Activated CD8-positive, alpha-beta T cell treated with anti-CD3 and anti-CD28 coated beads for 36 hours (primary cell): ENCODE measurements at places on chromosomes 2 and 18.

DNA sequence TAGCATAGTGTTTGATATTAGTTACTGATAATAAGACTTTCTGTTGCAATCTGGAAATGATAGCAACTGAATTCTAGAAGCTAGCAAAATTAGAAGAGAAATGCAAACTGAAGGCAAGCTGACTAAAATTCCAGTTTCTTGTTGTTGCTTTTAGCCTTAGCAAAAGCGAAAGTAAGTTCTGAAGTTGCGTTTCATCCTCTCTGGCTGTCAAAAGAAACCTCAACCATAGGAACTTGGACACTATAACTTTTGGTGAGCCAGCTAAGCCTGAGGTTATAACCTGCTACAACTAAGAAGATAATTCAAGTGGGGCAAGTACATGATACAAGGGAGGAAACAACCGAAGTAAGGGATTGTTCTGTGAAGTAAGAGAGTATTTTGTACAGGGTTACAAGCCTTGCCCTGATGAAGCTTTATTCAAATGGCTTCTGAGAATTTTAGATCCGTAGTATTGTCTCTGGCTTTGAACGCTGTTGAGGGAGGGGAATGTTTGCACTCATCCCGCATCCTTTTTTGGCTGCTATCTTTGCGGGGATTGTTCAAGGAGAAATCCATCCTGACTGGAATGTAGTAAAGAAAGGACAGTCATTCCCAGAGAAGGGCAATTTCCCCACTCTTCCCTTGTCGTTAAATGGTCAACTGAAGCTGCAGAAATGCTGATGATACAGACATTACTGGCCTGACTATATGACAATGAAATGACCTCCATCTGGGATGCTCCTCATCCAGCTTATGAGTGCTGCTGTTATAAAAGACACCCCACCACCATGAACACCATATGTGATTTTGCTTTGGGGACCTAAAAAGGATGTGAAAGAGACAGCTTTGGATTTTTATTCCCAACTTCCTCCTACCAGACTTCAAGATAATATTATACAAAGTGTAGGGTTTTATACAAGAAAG lies 7.0 kb upstream of the TMX3 start:
- no peak for DNase-seq

GRCh38 chr18:27022477-27022876 lies 157.0 kb upstream of the AQP4 start:
- no peak for DNase-seq

DNA sequence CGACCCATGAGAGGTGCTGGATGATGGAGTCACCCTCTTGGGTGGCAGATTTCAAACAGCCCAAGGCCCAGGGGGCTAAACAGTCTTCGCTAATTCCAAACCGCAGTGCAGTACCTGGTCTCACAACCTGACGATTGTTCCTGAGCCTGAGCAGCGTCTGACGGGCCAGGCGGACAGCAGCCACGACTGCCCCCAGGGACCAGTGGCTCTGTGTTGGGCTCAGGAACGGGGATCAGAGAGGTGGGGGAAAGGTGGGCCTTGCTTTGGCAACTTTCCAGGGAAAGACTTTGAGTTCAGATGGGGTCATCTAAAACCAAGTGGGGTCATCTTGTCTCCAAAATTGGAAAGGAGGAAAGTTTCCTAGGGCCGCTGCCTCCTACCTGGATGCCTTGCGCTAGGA lies 492 bp downstream of the COLEC11 start:
- DNase-seq, result no peak

DNA sequence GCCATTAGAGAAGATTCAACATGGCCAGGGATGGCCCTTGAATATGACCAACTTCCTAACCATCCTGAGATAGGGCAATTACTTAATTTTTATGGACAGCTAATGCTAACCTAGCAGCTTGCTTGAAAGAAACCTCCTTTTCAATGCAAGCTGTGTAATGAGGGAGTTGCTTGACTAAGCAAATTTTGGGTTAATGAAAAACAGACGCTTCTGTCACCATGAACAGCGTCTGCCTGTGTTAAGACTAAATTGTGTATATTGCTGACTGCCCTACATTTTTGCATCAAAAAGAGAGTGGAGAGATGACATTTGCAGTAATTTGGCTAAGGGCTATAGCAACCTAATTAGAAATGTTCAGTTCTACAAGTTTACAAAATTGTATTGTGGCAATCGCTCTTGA lies 319.2 kb upstream of the LRATD1 start:
- DNase-seq, result no peak

DNA sequence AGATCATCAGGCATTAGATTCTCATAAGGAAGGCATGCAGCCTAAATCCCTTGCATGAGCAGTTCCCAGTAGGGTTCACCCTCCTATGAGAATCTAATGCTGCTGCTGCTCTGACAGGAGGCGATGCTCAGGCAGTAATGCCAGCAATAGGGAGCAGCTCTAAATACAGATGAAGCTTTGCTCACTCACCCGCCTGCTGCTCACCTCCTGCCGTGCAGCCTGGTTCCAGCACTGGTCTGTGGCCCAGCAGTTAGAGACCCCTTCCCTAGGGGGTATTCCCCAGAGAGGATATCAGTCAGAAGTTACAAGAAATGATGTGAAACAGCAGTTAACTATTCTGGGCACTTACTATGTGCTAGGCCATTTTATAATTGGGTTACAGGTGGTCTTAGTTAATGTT lies 226.0 kb downstream of the KCNJ3 start:
- DNase-seq, result no peak

DNA sequence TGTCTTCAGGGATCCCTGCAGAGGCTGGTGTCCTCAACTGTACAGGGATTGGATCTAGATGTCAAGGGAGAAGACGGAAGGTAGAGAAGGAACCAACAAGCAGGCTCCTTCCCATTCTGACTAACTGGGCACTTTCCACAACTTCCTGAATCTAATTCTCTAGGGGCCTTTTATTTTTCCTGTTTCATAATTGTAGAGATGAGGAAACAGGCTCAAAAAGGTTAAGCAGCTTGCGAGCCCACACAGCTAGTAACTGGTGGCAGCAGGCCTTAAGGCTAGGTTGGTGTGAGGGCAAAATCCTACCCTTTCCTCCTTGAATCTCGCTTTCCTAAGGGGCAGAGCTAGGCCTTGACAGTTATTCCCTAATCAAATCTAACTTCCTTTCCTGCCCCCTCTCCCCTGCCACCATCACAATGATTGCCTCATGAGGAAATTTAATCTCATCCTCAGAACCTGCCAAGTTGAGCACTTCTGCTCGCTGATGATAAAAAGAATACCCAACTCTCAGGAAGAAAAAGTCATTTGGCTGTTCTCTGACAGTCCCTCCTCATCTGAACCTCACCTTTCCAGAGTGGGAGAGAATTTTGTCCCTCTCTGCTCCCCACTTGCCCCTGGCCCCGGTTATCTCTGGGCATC lies 35.7 kb upstream of the POLE4 start:
- DNase-seq, result no peak

DNA sequence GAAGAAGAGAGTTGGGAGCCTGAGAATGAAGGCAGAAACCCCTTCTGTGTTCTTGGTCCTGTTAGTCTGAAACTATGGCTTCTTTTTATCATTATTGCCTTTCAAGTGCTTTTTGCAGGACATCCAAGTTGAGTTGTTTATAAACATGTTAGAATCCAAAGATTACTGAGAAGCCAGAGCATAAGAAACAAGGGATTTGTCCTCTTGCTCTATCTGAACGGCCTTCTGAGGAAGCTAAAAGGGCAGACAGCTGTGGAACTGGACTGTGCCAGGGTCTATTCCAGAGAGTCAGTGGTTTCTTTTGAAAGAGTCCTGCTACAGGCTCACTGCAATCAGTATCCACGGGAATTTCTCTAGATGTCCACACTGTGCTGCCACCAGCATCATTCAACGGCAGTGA lies 86.6 kb downstream of the ARHGAP28 start:
- no peak for DNase-seq

GRCh38 chr2:98748292-98749065 lies 17.5 kb upstream of the MGAT4A start:
- DNase-seq, result no peak

- DNase-seq, result peak; percentile 23
Observed at GRCh38 chr18:55322178-55322735, 265.7 kb downstream of the TCF4 start.

GRCh38 chr2:44533508-44533907 lies 171.8 kb downstream of the CAMKMT start:
- DNase-seq, result no peak

- DNase-seq, result no peak
Observed at GRCh38 chr2:187003038-187003554, 154.1 kb upstream of the ZSWIM2 start.

DNA sequence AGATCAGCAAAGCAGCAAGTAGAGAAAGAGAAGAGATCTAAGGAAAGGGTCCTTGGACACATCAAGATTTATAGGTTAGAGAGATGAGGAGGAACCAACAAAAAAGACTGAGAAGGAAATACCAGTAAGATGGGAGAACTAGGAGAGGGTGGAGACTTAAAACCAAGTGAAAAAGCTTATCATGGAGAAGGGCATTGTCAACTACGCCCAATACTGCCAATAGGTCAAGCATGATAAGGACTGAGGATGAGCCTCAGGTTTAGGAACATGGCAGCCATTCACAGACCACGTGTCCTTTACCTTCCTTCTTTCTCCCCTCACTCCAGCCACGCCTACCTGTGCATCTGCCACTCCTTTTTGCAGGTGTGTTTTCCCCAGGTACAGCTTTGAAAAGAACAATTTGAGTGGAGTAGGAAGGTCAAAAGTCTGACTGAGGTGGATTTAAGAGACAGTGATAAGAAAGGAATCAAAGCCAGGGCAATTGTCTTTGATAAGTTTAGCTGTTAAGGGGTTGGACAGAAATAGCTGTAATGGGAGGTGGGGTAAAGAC lies 238.7 kb downstream of the STK39 start:
- no peak for DNase-seq

DNA sequence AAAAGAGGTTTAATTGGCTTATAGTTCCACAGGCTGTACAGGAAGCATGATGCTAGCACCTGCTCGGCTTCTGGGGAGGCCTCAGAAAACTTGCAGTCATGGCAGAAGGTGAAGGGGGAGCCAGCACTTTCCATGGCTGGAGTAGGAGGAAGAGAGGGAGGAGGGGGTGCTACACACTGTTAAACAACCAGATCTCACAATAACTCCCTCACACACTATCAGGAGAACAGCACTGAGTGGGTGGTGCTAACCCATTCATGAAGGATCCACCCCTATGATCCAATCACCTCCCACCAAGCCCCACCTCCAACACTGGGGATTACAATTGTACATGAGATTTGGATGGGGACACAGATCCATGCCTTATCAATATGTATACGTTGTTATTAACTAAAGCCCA lies 85.1 kb downstream of the PPP1R1C start:
- no peak for DNase-seq

DNA sequence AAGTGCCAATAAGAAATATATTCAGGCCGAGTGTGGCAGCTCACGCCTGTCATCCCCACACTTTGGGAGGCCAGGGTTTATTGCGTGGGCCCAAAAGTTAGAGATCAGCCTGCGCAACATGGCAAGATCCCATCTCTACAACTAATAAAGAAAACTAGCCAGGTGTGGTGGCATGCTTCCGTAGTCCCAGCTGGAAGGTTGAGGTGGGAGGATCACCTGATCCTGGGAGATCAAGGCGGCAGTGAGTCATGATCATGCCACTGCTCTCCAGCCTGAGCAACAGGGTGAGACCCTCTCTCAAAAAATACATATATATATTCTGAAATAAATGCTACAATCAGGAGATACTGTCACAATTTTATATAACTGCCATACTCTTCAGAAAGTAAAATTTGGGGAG lies 1604.8 kb upstream of the NXPH2 start:
- no peak for DNase-seq

- DNase-seq, result no peak
Observed at GRCh38 chr2:198913394-198914152, 544.2 kb downstream of the SATB2 start.

DNA sequence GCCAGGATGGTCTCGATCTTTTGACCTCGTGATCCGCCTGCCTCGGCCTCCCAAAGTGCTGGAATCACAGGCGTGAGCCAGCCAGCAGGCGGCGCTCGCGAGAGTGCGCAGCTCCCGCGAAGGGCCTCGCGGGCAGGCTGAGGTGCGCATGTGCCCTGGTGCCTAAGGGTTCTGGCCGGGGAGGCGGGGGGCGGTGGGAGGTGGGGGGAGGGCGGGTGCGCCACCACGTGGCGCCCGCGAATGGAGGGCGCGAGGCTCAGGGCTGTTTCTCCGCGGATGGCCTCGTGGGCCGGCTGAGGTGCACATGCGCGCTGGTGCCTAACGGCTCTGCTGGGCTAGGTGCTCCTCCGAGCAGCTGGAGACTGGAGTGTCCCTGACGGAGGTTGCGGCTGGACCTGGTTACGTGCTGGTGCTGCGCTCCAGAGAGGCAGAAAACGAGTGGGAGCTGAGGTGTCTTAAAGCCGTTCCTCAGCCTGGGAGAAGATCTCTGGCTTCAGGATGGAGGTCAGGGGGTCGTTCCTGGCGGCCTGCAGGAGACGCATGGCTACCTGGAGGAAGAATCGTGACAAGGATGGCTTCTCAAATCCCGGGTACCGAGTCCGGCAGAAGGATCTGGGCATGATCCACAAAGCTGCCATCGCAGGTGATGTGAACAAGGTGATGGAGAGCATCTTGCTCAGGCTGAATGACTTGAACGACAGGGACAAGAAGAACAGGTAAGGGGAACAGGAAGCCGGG lies at the start of gene ANKRD62:
Gene ANKRD62, plus strand, starts transcription at position 324 of the 738 bp plus-strand sequence. Its CDS starts 175 bp downstream, at position 499.
- DNase-seq, result no peak

DNA sequence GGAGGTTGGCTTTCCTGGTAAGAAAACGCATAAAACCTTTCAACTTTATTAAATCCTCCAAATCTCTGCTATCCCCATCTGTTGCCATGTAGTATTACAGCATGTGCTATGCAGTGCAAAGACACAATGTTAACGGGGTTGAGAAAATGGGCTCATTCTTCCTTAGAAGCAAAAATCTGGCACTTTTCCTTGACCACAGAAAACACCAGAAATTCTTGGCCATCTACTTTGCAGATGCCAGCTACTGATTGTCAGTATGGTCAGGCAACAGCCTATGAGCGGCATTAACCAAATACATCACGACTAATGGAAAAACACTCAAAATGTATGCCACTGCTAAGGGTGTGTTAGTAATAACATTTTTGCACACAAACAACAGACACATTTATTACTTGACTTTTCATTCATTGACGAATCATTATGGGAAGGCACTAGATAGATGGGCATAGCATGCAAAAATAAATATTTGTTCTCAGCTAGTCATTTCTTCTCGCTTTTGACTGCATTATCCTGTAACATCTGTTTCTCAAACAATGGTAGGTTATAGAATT lies 65.2 kb upstream of the CRIM1 start:
- DNase-seq, result no peak

- no peak for DNase-seq
Observed at GRCh38 chr18:45863469-45863868, 38.0 kb downstream of the SIGLEC15 start.

DNA sequence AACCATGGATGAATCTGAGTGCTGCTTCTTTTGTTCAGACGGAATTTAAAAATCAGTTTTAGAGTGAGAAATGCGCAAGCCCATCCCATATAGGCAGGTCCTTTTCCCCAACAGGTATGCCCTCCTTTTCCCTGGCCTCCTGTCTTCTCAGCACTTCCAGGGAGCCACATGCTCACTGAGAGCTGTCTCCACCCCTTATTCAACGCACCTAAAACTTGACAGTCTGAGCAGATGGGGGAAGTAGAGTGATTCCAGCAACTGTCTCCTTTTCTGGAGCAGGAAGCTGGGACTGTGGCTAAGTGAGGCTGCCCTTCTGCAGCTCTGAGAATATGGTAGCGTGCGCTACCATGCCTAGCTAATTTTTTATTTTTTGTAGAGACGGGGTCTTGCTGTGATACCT lies 53.1 kb upstream of the NOSTRIN start:
- DNase-seq, result no peak
